ENCODE measurements at places on chromosomes 5 and 9. TPM values are rescaled to one million over a fixed set of nuclear protein-coding genes. Genes with fewer than 3 reads are reported as not detected.

IPO11 gene
- total RNA-seq = 69.9 TPM

CLPTM1L gene
- 62.2 TPM for total RNA-seq

GRCh38 chr9:133734590-133735414 lies 3.4 kb downstream of the SARDH start:
- no peaks in the 10 kb centered on the region for H3K36me3 ChIP-seq
- no peak overlapping the region for H3K4me3 ChIP-seq
- no peaks in the 10 kb centered on the region for H3K27me3 ChIP-seq
- H3K27ac ChIP-seq = no peak overlapping the region
- DNase-seq = no peak
- H3K4me1 ChIP-seq = peaks cover 10% of the 10 kb centered on the region

- no peaks in the 10 kb centered on the region for H3K4me1 ChIP-seq
- peaks cover 3% of the 10 kb centered on the region for H3K27me3 ChIP-seq
- no peak for DNase-seq
- no peaks in the 10 kb centered on the region for H3K36me3 ChIP-seq
These were observed 121.9 kb upstream of the CXCL14 start for GRCh38 chr5:135700731-135701130.

GRCh38 chr5:14603141-14603540 lies 21.5 kb downstream of the OTULINL start:
- H3K27ac ChIP-seq = no peak overlapping the region
- no peaks in the 10 kb centered on the region for H3K27me3 ChIP-seq

- H3K27ac ChIP-seq = peak overlapping the region; percentile 99
- peak overlapping the region; percentile 82 for H3K4me3 ChIP-seq
- H3K4me1 ChIP-seq = peaks cover 51% of the 10 kb centered on the region
- DNase-seq = no peak
- H3K27me3 ChIP-seq = no peaks in the 10 kb centered on the region
- peaks cover 28% of the 10 kb centered on the region for H3K36me3 ChIP-seq
These were observed 3.0 kb downstream of the TRMO start for GRCh38 chr9:97919217-97919813.

GRCh38 chr9:89351584-89352300 lies 33.4 kb downstream of the SECISBP2 start:
- H3K27me3 ChIP-seq = no peaks in the 10 kb centered on the region
- peak overlapping the region; percentile 66 for H3K27ac ChIP-seq
- H3K36me3 ChIP-seq = peaks cover 68% of the 10 kb centered on the region
- no peak for DNase-seq
- H3K4me3 ChIP-seq = no peak overlapping the region

- DNase-seq = no peak
- no peak overlapping the region for H3K27ac ChIP-seq
- no peak overlapping the region for H3K4me3 ChIP-seq
These were observed 71.4 kb downstream of the PAX5 start for GRCh38 chr9:36962691-36963090.

Measured in activated CD4-positive, alpha-beta T cell treated with anti-CD3 and anti-CD28 coated beads for 36 hours (primary cell).